CD4-positive, alpha-beta T cell (primary cell): ENCODE measurements at places on chromosomes 2 and 18.

- DNase-seq, result peak; percentile 22
These were observed 60.9 kb downstream of the EDAR start for GRCh38 chr2:108927936-108928659.

DNA sequence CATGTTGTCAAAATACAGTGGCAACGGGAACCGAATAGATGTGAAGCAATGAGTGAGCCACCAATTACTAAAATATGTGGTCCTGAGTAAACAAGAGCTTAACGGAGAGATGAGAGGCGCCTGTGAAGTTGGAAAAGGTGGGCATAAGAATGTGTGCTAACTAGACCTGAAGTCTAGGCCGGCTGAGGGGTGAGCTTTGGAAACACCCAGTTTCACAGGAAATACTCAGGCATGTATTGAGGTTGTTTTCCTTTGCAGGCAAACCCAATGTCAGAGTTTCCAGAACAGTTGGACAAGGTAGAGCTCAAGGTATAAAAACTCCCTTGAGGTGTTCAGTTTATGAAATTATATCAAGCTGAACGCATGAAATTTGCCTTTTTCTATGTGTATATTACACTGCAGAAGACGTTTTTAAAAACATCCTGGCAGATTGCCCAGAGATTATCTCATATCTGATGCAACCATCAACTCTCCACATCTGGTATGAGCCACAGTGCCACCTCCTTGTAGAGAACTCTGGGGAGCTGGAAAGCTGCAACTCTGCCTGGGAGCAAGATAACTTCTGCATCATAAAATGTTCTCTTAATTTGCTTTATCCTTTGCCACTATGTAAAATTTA is 3.9 kb upstream of the WDSUB1 start:
- no peak for DNase-seq

DNA sequence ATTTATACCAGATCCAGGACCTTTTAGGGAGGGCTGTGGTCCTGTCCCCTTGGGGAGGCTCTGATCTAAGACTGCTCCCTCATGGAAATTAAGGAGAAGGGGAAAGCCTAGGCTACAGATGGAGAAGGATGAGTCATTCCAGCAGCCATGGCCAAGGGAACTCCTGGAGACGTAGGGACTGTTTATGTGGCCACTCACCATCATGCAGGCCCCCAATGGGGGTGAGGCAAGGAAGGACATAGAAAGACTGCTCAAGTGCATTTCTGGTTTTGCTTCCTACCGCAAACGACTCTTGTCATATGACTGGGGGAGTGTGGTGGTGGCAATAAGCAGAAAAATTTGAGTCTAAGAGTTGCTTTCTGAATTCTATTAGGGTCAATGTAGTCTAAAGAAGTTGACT is 54.0 kb upstream of the CYP1B1 start:
- DNase-seq, result no peak

GRCh38 chr2:181038796-181039195 is 58.4 kb downstream of the UBE2E3 start:
- no peak for DNase-seq

DNA sequence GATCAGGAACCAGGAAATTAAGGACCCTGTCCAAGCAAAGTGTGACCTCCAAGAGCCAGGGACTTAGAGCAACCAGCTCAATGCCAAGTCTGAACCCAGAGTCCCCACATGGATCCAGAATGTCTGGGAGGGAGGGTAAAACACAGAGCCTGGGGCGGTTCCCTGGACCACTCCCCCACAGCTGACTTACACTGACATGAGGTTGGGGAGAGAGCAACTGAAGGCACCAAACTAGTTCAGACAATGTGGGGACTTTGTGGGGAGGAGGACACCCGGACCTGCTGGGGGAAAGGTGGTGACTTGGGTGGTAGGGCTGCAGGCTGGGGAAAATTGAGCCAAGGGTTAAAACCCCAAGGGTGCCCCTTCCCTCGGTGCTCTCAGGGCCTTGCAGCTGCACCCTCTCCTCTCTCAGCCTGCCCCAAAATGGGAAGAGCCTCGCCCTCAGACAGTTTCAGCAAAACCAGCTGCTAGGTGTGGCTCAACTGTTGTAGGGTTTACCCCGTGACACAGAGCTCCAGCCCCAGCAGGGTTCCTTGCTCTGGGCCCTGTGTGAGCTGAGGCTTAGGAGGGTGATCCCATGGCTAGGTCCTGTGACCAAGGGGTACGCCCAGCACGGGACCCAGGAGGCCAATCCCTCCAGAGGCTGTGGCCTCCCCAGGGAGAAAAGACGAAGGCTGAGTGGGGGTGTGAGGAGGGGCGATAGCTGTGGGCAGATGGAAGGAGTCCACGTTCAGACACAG is 28.6 kb downstream of the MARCO start:
- no peak for DNase-seq

DNA sequence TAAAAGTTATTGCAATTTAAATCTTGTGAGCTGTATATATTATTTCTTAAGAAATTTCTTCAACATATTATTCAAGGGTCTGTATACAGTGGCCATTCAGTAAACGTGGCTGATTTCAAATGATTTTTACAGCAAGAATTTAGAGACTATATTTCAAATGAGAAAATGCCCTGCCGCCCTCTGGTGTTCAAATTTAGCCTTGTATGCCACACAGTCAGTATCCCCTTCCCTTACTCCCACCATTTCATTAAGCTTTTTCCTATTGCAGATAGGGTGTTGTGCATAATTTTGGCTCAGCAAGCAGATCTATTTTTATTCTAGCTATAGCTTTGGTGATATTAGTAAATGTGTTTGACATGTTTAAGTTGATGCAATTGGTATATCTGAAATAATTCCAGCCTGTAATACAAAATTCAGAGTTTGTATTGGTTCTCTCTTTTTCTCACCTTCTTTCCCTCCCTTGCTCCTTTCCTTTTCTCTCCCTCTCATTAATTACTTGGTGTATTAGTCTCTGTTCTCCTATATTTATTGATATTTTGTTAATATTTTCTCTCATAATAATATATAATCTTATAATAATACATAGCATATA is 22.8 kb upstream of the SCN7A start:
- DNase-seq, result no peak

- no peak for DNase-seq
These were observed at the start of gene APCDD1 for GRCh38 chr18:10453806-10454680. APCDD1 (plus strand) TSS chr18:10454635; CDS start chr18:10454982, 347 bp downstream.

GRCh38 chr18:10244341-10244740 is 210.1 kb upstream of the APCDD1 start:
- DNase-seq, result no peak

GRCh38 chr2:219911541-219911940 is 284.1 kb downstream of the SLC4A3 start:
- DNase-seq, result no peak

- DNase-seq, result no peak
These were observed 200.0 kb downstream of the ZNF407 start for GRCh38 chr18:74797577-74798151.

DNA sequence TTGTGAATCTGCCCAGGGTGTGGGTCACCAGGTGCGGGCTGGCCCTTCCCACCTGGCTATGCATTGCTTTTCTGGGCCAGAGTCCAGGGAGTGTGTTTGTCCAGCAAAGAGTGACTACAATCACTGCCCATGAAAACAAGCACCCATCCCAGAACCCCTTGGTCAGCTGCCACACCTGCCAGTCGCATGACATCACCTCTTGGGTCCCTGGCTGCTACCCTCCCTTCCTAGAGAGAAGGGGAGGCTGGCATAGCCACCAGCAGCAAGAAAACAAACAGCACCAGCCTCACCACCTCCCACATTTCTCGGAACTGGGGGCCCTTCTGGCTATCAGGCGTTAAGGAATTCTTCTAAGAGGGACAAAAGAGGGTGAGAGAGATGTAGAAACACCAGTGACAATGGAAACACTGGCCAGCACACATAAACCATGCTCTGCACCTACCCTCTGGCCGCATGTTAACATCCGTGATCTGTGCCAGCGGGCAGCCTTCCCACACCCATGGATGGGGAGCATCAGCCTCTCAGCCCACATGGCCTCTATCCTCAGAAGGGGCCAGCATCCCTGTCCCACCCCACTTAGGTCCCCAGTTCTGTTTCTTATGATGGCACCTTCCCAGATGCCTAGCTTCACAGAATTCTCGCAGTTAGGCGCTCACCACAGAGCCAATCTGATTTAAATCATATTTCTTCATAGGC is 109.7 kb upstream of the GLI2 start:
- DNase-seq, result no peak

DNA sequence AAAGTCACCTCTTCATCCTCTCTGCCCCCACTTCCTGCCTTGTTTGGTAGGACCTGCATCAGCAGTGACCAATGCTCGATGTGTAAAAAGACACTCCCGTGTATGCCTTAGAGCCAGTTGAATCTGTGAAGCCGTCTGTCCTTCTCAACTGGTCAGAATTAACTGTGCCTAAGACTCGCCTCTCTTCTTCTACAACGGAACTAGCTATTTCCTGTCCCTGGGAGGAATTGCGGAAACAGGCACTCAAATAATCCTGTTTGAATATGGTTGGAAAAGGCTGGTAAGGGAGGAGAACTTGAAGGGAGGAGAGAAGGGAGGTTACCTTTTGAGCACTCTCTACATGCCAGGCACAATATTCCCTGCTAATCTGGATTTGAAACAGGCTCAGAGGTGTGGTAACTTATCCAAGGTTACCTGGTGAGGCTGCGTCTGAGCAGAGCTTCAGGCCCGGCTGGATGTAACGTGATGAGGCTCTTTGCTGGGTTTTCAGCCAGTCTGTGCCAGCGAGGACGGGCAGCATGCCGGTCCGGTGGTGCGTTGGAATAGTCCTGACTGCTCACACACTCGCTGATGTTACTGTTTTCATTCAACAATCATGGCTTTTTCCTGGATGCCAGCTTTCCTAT is 127.0 kb downstream of the FAM168B start:
- DNase-seq, result no peak

- DNase-seq, result no peak
These were observed 226.1 kb downstream of the VAPA start for GRCh38 chr18:10139783-10140410.

- no peak for DNase-seq
These were observed 447.3 kb downstream of the KCNJ3 start for GRCh38 chr2:155145758-155146229.

GRCh38 chr2:69011611-69012157 is 1.3 kb upstream of the ANTXR1 start:
- no peak for DNase-seq

DNA sequence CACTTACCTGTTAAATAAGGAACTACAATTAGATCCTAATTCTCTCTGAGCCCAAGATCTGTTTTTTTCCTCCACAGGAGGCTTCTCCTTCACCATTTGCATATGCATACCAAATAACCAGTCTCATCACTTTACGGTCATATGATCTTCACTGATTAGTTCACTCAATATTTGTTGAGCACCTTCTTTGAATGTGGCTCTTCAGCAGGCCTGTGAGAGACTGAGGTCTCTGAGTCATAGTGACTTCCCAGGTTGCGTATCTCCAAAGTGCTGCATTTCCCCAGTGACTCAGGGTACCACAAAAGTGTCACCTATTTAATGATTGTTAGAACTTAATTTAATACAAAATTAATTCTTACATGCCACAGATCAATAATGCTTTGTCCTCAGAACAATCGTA is 108.8 kb upstream of the TRIB2 start:
- DNase-seq, result no peak

DNA sequence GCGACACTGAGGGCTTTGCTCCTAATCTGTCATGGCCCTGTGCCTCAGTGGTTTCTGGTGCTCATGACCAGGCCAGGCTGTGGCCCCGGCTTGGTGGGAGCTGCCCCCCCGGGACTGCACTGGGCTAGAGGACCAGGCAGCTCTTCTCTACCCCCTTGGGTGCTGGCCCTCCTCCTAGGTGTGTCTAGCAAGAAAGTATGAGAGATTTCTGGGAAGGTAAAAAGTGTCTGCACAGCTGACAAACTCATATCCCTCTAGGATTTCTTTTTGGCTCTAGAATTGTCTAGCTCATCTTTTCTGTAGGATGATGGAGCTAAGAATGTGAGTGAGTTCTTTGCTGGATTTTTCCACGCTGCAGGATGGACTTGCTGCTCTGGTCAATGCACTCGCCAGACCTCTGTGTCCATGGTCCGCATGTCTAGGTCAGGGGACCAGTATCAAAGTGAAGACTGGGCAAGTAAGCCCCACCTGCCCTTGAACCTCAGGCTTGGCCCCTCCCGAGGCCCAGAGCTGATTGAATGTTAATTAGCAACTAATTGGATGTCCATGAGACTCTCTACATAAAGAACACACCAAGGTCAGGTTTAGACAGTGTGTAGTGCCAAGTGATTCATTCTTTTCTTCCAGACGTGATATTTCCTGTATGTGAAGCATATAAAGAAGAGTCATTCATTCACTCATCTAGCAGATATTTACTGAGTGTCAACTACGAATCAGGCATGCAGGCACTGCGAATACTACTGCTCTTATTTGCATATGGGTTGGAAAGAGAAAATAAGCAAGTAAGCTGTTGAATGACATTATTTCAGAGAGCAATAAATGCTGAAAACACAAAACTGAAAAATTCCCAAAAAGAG is 15.6 kb upstream of the PSD4 start:
- DNase-seq, result no peak

- DNase-seq, result no peak
These were observed 49.0 kb upstream of the BIN1 start for GRCh38 chr2:127155947-127156346.

- DNase-seq, result no peak
These were observed 1.1 kb upstream of the ONECUT2 start for GRCh38 chr18:57433934-57434535.

DNA sequence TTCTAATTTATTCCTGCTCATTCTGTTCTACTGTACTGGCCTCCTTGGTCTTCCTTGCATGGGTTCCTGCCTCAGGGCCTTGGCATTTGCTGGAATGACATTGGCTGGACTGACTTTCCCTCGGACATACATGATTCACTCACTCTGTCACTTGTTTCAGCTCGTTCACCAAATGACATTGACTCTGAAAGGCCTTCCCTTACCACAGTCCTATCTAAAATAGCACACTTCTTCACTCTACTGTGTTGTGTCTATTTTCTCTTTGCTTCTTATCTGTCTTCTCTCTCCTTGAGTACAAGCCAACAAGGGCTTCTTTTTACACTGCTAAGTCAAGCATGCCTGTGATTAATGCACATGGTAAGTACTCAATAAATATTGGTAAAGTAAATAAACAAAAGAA is 65.6 kb downstream of the SCG2 start:
- DNase-seq, result no peak

- DNase-seq, result no peak
These were observed 75.8 kb upstream of the LRPPRC start for GRCh38 chr2:44071454-44072046.

DNA sequence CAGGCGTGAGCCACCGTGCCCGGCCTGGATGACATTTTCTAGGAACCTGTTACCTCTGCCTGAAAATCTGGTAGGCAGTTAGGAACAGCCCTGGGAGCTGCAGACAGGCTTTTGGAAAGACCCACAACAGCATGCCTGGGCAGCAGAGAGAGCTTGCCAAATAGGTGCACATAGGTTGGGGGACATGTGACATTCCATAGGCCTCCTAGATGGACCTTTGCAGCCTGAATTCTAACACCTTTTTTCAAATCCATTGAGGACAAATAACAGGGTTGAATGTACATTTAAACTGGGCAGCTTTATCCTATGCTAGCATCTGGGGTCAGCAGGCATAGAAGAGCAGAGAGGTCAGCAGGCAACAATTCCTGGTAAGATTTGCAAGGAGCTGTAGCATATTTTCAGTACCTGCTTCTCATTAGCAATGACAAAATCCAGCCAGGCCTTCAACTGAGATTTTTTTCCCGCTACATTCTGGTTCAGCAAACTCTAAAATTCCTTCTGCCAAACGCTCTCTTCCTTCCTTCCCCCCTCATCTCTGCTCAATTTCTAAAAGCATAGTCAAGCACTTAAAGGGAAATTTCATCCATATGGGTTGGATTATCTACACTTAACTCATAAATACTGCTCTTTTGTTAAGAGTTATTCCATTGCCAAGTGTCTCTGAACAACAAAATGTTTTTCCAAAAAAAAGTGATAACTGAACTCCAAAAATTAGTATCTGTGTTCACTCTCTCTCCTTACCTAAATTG is 75.2 kb downstream of the SOWAHC start:
- no peak for DNase-seq
